Stromal cell of bone marrow (primary cell): ENCODE measurements at places on chromosomes 6 and 20.

DNA sequence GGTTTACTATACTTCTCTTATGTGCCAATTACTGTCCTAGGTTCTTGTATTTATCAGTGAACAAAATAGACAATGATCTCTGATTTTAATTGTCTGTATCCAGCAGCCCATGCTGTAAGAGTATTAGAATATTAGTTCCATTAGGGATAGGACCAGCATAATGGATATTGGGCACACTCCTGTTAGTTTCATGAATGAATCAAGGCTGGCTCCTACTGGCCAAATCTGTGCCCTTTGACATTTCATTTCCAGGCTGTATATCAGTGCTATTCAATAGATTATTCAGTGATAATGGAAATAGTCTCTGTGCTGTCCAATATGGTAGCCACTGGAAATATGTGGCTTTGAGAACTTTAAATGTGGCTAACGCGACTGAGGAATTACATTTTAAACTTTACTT lies 1007.9 kb upstream of the FLRT3 start:
- no peak for DNase-seq

DNA sequence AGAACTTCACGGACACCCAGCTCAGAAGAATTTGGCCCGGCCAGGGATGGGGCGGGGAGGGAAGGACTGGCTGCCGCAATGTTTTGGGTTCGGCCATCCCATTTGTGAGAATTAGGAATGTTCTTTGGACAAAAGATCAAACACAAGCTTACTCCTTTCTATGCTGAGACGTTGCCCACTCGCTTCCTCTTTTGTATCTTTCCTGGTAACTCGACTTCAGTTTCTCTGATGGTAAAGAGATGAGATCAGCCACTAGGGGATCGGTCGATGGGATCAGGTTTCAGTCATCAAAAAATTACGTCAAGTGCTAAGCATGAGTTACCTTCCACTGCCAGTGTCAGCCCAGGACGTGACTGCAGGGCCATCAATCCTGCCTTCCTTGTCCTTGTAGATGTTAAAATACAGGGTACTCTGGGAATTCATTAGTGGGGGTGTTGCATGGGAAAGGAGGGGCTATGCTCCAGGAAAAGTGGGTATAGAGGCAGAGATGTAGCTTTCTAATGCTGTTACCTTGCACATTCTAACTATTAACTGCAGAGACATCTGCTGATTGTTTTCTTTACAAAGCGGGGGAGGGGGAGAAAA lies 190.2 kb downstream of the TSHZ2 start:
- DNase-seq = peak; percentile 67

GRCh38 chr20:8372824-8373380 lies 240.8 kb downstream of the PLCB1 start:
- DNase-seq = no peak

GRCh38 chr20:63067721-63068560 lies 61.2 kb upstream of the BHLHE23 start:
- DNase-seq = no peak

GRCh38 chr6:148757944-148758480 lies 11.2 kb downstream of the UST start:
- DNase-seq = no peak

- no peak for DNase-seq
Observed at GRCh38 chr6:170361335-170361734, 54.8 kb downstream of the FAM120B start.

GRCh38 chr20:35001596-35002362 lies 46.1 kb downstream of the MYH7B start:
- DNase-seq = no peak

GRCh38 chr20:36804425-36804824 lies 30.9 kb upstream of the DSN1 start:
- no peak for DNase-seq

GRCh38 chr6:78749326-78749725 lies 118.0 kb upstream of the IRAK1BP1 start:
- peak; percentile 40 for DNase-seq

DNA sequence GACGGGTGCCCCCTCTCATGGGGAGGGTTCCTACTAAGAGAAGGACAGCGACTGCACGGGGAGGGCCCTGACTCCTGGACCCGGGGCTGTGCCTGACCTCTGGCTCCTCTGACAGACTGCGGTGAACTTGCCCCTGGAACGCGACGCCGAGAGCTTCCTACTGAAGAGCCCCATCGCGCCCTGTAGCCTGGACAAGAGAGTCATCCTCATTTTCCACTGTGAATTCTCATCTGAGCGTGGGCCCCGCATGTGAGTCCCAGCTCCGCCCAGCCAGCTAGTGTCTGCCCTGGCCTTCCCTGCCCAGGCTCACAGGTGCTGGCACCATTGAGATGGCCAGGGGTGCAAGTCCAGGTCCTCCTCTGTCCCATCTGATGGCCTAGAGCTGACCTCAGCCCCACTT lies 7.2 kb downstream of the CDC25B start:
- no peak for DNase-seq

DNA sequence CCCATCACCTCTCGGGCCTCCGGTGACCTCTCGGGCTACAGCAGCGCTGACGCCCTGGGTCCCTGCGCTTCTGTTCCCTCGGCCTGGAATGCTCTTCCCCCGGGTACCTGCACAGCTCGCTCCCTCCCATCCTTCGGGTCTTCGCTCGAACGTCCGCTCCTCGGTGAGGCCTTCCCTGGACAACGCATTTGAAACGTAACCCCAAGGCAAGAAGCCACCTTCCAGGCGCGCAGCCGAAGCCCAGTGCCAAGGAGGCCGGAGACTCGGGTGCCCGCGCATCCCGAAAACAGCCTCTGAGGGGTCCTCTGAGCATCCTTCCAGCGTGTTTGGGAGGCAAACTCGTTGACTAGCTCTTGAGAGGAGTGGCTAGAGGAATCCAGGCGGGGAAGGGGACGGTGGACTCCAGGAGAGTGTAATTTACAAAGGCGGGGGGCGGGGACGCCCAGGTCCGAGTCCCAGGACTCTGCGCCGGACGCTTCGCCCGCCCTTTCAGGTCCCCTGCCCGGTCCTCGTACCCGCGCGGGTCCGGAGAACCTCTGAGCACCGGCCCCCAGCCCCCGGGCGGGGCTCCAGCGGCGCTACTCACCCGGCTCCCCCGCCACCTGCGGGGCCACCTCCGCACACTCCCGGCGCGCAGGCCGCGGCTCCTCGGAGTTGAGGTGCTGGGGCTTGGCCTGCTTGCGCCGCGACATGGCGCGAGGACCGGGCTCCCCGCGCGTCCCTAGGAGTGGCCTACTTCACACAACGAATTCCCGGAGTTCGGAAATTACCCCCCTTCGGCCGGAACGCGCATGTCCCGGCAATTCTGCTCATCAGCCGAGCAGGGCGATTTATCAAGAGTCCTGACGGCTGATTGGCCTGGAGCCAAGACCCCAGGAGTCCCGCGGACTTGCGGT lies 86.8 kb downstream of the ZFP64 start:
- DNase-seq = no peak

GRCh38 chr6:112986321-112986720 lies 639.2 kb downstream of the RFPL4B start:
- DNase-seq = no peak

DNA sequence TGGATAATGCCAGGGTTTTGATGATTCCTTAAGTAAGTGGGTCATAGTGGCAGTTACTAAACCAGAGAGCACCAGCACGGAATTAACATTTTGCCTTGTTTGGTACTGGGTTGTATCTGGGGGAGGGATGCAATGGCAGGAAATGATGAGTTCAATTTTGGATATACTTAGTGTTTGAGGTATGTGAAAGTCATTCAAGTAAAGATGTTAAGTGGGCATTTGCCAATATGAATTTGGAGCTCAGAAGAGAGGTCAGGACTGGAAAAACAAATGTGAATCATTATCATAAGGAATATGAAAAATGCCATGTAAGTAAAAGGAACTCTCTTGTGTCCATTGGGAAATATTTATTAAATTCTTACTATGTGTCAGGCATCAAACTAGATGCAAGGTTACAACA lies 6.2 kb downstream of the PXT1 start:
- peak; percentile 87 for DNase-seq

DNA sequence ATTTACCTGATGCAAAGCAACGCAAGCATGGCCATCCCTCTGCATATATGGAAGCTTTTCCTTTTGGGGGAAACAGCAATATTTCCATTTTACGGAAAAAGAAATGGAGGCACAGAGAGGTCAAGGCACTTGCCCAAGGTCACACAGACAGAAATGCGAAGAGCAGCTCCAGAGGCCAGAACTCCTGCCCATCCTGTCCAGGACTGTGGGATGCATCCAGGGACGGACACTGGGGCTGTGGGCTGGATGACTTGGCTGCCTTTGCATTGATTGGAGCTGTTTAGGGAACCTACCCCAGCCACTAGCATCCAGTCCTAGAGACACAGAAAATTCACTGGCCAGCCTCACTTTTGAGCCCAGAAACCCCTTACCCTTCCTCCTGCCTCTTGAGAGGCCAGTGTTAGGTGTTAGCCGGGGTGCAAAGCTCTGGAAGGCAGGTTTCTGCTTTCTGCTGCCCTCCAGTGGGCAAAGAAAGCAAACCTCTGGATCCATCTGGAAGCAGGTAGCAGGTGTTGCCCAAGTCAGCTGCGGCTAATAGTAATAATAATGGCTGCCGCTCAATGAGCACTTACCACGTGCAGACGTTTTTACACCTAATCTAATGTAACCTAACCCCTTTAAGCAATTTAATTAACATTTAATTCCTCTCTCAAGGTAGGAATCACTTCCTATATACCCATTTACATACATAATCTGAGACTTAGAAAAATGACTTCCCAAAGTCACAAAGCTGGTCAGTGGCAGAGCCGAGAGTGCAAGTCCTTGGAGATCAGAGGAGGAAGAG lies 31.7 kb upstream of the CCN5 start:
- DNase-seq = no peak

DNA sequence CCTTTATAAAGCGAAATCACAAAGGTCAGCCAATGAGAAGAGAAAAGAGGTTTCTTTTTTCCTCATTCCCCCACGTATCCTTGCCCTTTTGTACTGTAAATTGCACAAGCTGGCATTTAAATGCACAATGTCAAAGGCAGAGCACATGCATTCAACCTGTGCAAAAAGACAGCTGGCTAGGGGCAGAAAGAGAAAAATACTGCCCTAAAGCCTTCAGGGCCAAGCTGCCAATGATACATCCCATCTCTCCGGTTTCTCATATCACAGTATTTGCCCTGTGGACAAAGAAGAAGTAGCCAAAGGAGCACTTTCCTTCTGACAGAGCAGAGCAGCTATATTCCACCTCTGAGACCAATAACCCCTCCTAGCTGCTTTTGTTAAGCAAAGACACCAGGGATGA lies 219.2 kb downstream of the TRDN start:
- no peak for DNase-seq

DNA sequence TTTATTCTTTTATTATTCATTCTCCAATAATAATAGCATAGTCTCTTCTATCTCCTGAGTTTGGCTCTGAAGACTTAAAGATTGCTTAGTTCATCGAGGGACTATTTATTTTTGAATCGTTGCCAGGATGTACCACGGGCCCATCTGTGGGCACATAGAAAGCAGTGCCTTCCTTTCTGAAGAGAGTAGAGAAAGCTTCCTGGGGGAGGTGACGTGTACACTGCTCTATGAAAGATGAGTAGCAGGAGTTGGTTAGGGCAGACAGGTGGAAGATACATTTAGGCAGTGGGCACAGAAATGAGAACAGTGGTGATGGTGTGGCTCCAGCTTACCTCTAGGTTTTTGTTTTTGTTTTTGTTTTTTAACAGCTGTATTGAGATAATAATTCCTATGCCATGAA lies 98.4 kb downstream of the CDKAL1 start:
- no peak for DNase-seq

DNA sequence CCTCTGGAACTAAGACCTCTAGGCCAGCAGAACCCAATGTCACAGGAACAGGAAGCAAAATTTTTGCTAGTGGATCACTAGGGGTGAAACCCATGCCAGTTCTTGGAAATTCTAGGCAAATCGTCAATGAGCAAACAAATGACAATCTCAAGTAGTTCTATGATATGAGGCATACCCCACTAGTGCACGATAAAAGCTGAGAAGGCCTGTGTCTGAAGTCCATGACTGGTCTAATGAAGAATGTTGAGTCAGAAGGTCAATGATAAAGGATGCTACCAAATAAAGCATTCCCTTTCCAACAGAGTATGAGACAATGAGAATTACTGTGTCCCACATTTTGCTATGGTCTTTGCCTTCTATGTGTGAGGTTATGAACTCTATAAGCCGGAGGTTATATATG lies 149.4 kb upstream of the NOX3 start:
- no peak for DNase-seq

GRCh38 chr6:148492654-148493290 lies 150.1 kb downstream of the SASH1 start:
- no peak for DNase-seq

DNA sequence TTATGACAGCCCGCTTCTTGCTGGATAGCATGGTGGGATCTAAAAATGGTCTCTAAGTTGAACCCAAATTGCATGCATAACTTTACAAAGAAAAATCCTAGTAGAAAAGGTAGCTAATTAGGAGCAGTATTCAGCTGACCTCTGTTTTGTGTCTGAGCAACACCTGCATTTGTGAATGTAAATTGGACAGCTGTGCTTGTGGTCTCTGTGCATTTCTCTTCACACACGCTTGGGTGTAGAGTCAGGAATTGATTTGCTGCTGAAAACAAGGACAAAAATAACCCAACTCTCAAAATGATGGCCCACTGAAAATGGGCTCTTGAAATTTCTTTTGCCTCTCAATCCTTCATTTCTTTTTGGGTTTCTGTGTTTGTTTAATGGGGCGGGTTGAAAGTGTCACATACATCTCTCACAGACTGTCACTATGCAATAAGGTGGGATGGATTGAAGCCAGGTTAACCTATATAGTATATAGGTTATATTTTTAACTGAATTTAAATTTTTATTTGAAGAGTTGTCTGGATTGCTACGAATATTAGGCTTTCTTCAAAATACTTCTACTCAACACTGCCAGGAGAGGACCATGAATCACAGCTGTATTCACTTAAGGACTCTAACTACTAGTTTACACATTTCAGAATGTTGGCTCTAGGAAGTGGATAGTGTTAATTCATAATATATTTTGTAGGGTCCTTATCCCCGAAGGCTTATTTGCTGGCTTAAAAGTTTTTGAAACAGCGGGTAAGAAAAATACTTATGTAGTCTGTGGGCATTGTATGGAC lies 46.5 kb downstream of the SOBP start:
- no peak for DNase-seq

DNA sequence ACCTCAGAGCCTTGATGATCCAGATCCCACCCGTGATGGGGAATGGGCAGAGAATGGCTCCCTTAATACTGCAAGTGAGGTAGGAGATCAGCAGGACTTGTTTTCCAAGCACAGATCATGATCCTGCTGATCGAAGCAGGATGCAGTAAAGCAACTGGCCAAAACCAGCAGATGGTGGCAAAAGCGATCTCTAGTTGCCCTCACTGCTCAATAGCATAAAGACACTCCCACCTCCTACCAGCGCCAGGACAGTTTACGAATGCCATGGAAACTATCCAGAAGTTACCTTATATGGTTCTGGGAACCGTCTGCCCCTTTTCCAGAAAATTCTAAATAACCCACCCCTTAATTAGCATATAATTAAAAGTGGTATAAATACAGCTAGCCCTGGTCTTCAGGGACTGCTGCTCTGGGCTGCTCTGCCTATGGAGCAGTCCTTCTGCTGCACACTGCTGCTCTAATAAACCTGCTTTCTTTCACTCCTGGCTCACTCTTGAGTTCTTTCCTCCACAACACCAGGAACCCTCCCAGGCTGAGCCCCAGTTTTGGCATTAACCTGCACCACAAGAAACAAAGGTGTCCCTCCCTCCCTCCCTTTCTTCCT lies 415.8 kb downstream of the PREX1 start:
- DNase-seq = no peak
